Activated CD8-positive, alpha-beta memory T cell treated with anti-CD3 and anti-CD28 coated beads for 48 hours (primary cell): ENCODE measurements at places on chromosomes 2 and 18.

DNA sequence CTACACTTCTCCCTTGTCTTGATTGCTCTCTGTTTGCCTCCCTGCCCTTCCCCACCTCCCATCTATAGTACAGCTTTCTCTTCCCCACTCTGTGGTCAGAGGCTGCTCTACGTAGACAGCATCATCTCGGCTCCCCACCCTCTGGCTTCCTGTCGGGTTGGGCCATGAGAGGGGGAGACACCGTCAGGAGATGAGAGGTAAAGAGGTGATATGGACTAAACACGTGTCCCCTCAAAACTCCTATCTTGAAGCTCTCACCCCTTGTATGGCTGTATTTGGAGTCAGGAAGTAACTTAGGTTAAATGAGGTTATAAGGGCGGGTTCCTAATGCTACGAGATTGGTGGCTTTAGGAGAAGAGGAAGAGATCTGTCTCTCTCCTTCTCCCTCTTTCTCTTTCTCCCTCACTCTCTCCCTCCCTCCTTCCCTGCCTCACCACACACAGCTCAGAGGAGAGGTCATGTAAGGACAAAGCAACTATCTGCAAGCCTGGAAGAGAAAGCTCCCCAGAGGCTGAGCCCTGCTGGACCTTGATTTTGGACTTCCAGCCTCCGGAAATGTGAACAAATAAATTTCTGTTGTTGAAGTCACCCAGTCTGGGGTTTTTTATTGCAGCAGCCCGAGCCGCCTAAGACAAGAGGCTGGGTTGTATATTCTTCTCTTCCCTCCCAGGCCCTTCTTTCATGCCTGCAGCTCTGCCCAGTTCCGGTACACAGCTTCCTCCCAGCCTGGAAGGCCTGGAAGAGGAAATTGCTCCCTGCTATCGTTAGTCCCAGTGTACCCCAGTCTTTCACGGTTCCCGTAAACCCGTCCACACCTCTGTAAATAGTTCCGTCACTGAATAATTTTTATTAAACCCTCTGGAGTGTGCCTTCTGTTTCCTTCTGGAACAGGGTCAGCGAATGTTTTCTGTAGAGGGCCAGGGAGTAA, 138.0 kb downstream of the AKAIN1 start:
- DNase-seq = no peak

GRCh38 chr2:239249776-239250175, 151.0 kb downstream of the HDAC4 start:
- DNase-seq = no peak

- DNase-seq = no peak
Observed at GRCh38 chr2:180359522-180360282, 352.6 kb upstream of the CWC22 start.

DNA sequence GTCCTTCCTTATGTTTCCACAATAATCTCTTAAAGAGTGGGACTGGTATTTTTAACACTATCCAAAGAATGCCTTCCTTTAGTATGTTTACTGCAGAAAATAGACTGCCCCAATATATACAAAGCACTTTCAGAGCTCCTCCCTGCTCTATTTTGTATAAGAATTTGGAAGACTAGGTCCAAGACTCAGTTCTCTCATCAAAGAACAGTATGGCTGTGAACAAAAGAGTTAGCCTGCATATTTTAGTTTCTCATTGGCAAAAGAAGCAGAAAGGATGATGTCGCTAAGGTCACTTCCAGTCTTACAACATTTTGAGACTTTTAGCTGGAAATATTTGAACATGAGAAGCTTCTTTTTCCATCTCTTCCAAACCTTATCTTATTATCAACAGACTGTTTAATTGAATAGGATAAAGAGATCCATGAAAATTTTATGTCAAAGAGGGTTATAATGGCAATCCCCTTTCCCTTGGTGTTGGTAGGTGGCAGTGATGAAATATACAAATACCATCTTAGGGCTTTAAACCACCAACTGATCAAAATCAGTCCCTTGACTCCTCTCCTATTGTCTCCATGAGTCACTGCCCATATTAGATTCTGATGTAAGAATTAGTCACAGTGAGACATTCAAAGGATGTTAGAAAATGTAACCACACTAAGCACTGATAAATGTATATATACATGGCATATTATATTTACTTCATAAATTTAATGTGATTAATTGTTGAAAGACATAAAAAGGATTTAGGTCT, 266.9 kb upstream of the DSEL start:
- no peak for DNase-seq

DNA sequence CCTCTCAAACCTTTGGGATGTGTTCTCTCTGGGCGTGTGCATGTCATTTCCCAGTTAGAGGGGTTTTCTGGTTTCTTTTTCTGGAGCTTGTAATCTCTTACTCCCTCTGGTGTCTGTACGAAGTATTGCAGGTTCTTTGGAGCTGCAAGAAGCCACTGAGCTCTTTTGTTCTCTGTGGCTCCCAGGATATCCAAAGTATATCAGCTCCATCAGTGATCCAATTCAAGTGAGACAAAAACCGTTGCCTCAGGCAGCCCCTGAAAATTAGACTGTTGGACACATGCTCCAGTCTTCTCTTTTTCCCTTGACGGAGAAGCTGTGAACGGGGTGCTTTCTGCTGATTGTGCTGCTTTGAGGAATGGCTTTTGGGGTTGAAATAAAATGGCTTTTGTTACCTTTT, 59.0 kb upstream of the LDLRAD4 start:
- DNase-seq = no peak

- DNase-seq = no peak
Observed at GRCh38 chr2:187188783-187189631, 259.0 kb downstream of the CALCRL start.

DNA sequence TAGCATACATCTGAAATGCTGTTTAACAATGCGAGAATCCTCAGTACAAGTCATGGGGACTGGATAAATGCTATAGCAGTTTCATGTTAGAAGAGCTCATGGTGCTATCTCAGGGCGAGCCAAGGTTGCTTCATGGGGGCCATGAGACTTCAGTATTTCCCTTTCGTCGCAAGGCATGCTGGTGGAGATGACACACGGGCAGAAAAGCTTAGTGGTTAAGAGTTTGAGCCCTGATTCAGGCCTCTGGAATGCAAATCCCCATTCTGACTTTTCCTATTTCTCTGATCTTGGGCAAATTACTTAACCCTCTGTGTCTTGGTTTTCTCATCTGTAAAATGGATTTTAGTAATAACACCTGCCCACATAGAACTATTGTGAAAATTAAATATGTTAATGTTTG, 57.4 kb upstream of the EPHA4 start:
- DNase-seq = no peak

DNA sequence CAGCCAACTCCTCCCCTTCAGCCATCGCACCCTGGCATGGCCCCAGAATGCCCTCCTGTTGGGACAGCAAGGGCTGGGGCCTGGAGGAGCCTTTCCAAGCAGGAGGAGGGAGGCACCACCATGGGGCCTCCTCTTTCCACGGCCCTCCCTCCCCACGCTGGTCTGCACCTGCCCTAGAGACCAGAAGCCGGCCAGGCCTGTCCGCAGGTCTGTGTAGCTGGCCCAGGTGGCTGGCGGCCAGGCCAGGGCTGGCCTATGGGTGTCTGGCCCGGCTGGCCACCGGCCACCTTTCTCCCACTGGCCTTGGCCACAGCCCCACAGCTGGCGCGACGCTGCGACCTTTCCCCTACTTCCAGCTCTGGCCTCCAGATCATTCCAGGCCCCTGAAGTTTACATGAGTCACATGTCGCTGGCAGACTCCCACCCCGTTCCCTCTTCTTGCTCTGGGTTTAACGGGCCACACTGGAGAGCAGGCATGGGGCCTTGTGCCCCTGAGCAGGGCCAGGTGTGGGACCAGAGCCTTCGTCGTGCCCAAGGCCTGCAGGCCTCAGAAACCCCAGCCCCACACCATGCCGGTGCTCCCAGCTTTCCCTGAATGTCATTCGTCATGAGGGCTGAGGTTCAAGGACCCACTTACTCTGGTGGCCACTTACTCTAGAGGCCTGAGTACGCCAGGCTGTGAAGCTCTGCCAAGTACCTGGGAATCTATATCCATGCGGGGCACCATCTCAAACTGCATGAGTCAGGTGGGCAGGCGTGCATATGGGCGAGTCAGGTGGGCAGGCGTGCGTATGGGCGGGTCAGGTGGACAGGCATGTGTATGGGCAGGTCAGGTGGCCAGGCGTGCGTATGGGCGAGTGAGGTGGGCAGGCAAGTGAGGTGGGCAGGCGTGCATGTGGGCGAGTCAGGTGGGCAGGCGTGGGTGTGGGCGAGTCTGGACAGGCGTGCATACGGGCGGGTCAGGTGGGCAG, 33.3 kb upstream of the KLF11 start:
- DNase-seq = no peak

- no peak for DNase-seq
Observed at GRCh38 chr2:176160986-176161824, 4.1 kb downstream of the HOXD3 start.

GRCh38 chr2:100978582-100979191, 23.4 kb upstream of the RPL31 start:
- no peak for DNase-seq

GRCh38 chr2:148021059-148021861, at the start of gene MBD5:
TSS of gene MBD5 (plus strand) at chr2:148021091.
- DNase-seq = peak; percentile 2

GRCh38 chr2:44371445-44371844, 9.7 kb downstream of the CAMKMT start:
- DNase-seq = no peak

DNA sequence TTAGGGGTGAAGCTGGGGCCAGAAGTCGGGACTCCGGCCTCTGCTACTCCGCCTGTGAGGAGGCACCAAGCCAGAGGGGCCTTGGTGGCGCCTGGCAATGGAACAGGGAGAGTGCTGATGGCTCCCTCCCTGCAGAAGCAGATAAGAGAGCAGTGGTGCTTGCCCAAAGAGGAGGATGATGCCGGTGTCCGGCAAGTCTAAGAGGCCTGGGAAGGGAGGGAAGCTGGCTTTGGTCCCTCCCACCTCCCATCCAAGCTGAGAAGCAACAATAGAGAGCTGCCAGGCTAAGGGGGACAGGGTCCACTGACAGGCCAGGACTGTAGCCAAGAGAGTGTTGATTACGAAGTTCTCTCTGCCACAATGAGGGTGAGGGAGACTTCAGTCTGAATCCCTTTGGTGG, 479.5 kb downstream of the TNS1 start:
- DNase-seq = no peak

DNA sequence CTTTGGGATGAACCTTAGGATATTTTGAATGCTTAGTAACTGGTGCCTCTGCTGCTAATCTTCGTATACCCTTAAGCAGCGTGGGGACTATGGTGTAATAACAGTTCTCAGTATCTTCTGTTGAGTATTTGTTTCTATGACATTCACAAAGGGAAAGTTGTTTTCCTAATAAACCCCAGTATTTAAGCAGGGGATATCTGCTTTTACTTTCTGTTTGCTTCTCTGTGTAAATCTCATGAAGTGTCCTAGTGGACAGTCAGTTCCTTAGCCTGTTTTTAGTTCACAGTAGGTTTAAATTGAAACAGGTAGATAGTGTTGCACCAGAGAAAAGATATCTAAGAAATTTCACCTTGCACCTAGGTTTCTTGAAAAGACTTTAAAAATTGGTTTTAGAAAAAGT, 14.9 kb downstream of the KIAA1328 start:
- DNase-seq = no peak
